Daoy (cell line): ENCODE measurements at places on chromosomes 1 and 21. TPM values are rescaled to one million over a fixed set of nuclear protein-coding genes. Genes with fewer than 3 reads are reported as not detected.

Gene ATP1A4
- total RNA-seq: not detected in 2 replicates

Gene LCE6A
- not detected in 2 replicates for total RNA-seq

Gene MTR
- 19.4 and 21.0 TPM in 2 replicates for total RNA-seq

Gene EVI5
- total RNA-seq: 18.9 and 19.2 TPM in 2 replicates

Gene C1orf115
- total RNA-seq: 3.1 and 5.3 TPM in 2 replicates

Gene UBL4B
- total RNA-seq: not detected in 2 replicates

Gene CASQ2
- 0.29 TPM in 1 of 2 replicates, not detected in the other for total RNA-seq

DNA sequence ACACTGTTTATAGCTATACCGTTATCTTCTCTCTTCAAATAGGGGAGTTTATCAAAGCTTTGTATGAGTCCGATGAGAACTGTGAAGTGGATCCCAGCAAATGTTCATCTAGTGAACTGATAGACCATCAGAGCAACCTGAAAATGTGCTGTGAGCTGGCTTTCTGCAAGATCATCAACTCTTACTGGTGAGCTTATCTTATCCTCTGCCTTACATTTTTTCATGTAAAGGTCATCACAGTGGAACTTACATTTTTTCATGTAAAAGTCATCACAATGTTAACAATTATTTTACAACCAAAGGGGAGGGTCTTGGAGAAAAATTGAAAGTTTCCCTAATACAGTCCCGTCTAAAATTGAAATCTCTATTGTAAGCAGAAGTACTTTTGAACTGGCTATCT, 45.2 kb downstream of the CLEC20A start:
- peak; percentile 14 for DNase-seq

- DNase-seq: peak; percentile 62
These were observed 232.9 kb upstream of the SGIP1 start for GRCh38 chr1:66300972-66301451.

- no peak for DNase-seq
These were observed 154.8 kb downstream of the TRABD2B start for GRCh38 chr1:47842228-47842919.

GRCh38 chr1:10451287-10451686, 1.5 kb downstream of the CORT start:
- no peak for DNase-seq

GRCh38 chr21:42672699-42673458, 19.5 kb downstream of the PDE9A start:
- DNase-seq: peak; percentile 97

GRCh38 chr1:62539028-62539447, 58.3 kb upstream of the ANGPTL3 start:
- DNase-seq: no peak

GRCh38 chr1:115091572-115091971, 2.3 kb upstream of the TSPAN2 start:
- no peak for DNase-seq

DNA sequence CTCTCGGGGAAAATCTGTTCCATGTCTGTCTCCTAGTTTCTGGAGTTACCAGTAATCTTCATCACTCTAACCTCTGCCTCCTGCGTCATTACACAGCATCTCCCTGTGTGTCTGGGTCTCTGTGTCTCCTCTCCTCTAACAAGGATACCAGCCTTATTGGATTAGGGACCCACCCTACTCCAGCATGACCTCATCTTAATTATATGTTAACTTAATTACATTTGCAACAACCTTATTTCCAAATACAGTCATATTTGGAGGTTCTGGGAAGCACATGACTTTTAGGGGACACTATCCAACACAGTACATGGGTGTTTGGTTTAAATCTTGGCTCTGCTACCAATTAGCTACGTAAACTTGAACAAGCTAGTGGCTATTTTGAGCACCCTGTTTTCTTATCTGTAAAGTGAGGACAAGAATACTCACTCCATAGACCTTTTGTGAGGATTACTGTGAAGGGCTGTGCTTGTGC, 83.9 kb upstream of the SGIP1 start:
- no peak for DNase-seq

- DNase-seq: no peak
These were observed 6.5 kb downstream of the CD55 start for GRCh38 chr1:207328004-207328403.

GRCh38 chr1:166838766-166839599, at the start of gene POGK:
Gene POGK, plus strand, starts transcription at chr1:166839475. Its CDS starts 1,482 bp downstream, at chr1:166840957.
- DNase-seq: peak; percentile 96

GRCh38 chr1:158976219-158976618, 33.5 kb upstream of the IFI16 start:
- DNase-seq: no peak

- DNase-seq: no peak
These were observed 121.6 kb downstream of the PTBP2 start for GRCh38 chr1:96843196-96843595.

DNA sequence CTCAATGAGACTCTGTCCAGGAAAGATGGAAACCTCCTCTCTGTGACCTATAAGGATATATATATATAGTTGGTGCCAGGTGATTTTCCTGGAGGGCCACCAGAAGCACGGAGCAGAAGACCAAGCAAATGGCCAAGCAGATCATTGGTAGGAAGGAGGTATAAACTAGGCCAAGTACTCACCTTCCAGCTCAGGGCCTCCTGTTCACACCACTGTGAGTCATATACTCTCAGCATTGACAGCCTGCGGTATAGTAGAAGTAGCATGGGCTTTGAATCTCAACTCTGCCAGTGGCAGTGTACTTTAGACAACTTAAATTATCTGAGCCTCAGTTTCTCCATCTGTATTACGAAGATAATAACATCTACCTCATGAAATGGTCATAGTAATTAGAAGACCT, 15.4 kb downstream of the IL12RB2 start:
- no peak for DNase-seq
